Sciatic nerve (tissue), 2 donors: ENCODE measurements at places on chromosomes 7 and 10.

DNA sequence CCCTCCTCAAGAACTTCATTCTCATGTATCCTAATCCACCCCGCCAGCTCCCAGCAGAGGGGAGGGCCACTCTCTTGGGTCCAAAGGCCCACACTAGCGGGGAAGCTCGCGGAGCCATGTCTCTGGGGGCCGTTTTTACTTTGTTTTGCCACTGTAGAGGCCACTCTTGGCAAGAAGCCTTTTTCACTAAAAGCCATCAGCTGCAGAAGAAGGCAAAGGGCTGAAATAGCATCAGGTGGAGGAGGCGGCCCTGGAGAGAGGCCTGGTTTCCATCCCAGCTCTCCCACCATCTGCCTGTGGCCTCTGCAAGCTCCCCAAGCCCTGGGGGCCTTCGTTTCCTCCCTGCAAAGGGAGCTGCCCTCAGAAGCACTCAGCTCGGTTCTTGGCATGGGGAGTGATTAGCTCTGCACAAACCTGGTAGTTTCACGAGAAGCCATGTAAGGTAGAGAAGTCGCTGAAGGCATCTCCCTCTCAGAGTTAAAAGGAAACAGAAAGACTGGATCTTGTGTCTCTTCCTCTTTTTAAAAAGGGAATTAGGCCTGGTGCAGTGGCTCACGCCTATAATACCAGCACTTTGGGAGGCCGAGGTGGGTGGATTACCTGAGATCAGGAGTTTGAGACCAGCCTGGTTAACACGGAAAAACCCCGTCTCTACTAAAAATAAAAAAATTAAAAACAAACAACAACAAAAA, 70.3 kb downstream of the PARP12 start:
- DNase-seq, result no peak

- peak; percentile 27 for DNase-seq
Measured at GRCh38 chr10:49189422-49189821, 1.2 kb upstream of the TMEM273 start.

DNA sequence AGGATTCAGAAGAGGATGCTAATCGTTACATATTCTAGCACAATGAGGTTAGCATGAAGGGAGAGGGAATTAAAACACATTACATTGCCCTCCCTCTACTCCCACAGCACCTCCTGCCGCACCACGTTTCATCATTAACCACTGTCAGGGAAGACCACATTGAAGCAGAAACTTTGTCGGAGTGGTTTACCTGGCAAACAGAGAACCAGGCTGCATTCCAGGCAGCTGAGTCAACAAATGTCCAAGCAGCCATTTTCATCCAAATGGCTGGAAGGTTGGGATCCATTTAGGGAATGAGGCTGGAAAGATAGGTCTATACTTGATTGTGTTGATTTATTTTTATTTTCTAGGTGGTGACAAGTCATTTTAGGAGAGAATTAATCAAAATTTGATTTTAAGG, 273.6 kb downstream of the DYNC1I1 start:
- DNase-seq, result no peak

DNA sequence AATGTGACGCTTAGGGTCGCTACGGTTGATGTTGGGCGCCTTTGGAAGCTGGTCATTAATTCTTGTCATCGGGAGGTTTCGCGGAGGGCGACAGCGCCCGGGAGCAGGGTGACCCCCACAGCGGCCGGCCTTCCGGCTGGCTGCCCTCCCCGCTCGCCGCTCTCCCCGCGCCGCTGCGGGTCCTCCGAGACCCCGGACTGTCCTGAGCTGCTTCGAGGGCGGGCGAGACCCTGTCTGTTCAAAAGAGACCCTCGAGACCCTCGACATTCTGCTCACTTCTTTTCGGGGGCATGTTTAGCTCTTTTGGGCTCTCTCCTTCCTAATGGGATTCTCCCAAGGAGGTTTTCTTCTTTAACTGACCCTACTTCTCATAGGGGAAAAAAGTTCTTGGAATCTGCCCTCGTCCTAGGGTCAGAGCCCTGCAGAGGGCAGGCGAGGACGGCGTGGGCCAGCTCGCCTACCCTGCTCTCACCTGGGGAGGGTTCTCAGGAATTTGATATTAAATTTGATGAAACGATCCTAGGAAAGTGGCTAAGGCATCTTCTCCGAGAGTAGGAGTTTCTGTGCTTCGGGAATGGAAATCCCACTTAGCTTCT, 257.0 kb downstream of the OTUD1 start:
- no peak for DNase-seq

GRCh38 chr7:107056728-107057473, 12.4 kb downstream of the PRKAR2B start:
- DNase-seq, result no peak

DNA sequence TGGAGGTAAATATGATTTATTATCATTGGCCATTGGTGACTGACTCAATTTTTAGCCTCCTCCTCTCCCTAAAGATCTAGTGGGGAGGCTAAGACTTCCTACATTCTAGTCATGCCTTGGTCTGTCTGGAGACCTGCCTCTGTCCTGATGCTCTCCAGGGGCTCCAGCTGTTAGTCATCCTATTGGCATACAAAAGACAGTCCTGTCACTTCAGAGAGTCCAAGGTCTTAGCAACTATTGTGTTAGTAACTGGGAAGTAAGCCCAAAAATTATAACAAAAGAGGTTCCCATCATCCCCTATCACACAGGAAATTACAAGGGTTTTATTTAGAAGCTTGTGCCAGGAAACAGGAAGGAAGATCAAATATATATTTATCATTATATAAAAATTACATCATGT, 400.6 kb upstream of the VSTM2A start:
- DNase-seq, result no peak

DNA sequence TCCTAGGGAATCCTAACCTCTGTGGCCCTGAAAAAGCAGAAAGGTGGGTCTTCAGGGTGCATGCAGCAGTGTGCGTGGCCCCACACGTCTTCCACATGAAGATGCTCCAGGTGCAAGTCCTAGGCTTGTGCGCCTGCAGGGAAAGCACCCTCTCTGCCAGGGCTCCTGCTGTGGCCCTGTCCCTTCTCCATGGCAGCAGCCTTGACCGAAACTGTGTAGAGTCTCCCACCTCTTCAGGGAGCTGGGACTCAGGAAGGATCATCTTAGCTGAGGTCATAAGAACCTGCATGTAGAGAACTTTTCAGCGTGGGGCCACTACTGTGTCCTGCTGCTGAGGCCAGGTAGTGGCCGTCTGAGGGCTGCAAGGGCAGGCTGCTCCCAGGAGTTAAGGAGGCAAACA, 6.3 kb upstream of the CSGALNACT2 start:
- DNase-seq, result no peak

DNA sequence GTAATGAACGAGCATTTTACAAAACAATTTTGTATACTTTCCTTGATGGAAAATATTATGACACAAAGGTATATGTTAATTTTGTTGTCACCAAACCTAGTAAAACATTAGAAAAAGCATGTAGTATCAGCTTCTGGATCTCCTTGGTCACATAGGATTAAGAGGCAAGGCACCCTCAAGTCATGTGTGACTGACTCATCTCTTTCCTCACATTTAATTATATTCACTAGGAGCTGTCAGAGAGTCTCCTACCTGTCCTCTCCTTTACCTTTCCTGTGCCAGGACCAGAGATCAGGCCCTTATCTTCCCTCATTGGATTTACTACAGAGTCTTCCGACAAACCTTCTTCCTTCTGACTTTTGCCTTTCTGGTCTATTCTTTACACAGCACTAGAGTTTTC, 111.3 kb upstream of the RPA3 start:
- no peak for DNase-seq

- DNase-seq, result no peak
Measured at GRCh38 chr10:11023009-11023953, 5.6 kb downstream of the CELF2 start.

- DNase-seq, result no peak
Measured at GRCh38 chr10:113165673-113166072, 215.6 kb downstream of the TCF7L2 start.

DNA sequence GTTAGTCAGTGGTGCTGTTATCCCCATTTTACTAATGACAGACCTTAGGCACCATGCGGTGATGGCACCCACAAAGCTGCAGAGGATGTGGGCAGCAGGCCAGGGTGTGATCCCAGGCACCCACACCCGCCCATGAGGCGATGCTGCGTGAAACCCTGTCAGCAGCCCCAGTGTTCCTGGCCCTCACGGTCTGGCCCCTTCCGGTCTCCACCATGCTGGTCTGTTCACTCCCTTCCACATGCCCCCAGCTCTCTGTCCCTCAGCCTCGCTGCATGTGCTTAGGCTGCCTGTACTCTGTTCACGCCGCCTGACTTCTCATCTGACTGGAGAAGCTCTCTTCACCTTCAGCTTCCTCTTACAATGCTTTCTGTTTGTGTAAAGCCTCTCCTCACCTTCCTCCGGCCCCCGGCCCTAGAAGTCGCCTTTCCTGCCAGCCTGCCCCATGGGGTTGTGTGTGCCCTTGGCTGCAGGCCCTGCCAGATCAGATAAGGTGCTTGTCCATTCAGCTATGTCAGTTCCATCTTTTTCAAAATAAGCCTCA, 17.6 kb upstream of the ORAI2 start:
- DNase-seq, result no peak

GRCh38 chr10:74439213-74439612, 288.2 kb downstream of the ADK start:
- DNase-seq, result no peak

GRCh38 chr10:113025487-113025886, 75.4 kb downstream of the TCF7L2 start:
- DNase-seq, result no peak

DNA sequence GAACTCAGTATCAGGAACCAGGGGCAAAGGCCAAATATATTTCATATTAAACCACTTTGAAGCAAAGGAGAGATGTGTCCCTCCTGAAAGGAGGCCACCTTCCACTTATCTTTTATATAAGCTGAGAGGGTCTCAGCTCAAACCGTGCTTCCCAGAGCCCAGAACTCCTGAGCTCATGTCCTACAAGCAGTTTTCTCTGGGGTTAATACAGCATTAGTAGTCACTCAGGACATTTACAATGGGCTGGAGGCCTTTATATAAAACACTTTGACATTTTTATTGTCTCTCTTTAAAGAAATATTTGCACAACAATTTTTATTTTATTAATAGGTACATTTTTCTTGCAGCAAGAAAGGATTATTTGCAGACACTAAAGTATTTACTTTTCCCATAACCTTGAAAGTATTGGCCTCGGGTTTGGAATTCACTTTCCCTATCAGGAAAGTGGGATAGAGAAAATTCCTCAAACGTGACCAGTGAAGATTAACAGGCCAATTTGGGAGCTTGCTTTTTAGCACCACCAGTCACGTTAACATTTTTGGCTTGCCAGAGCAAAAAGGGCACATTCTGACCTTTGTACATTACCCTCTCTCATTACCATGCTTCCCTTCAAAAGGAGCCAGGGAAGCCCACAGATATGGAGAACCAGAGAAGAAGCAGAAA, 464.9 kb upstream of the NRP1 start:
- DNase-seq, result no peak

GRCh38 chr10:36766940-36767339, 358.5 kb upstream of the ANKRD30A start:
- no peak for DNase-seq

DNA sequence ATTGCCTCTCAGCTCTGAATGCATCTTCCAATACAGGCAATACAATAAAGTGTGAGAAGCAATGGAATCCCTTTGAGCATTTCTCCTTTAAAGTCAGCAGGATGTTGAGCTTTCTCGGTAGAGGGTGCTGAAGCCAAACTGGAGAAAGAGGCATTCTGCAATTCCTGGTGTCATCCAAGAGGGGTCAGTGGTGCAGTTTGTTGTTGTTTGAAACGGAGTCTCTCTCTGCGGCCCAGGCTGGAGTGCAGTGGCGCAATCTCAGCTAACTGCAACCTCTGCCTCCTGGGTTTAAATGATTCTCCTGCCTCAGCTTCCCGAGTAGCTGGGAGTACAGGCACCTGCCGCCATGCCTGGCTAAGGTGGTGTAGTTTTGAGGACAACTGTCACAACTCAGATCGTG, 486.5 kb downstream of the CALN1 start:
- DNase-seq, result no peak

GRCh38 chr7:78316110-78316509, 517.5 kb downstream of the PHTF2 start:
- DNase-seq, result no peak

- DNase-seq, result no peak
Measured at GRCh38 chr7:156773966-156774365, 119.0 kb downstream of the LMBR1 start.

GRCh38 chr7:18541181-18541870, 45.8 kb downstream of the HDAC9 start:
- DNase-seq, result no peak

- peak; percentile 87 for DNase-seq
Measured at GRCh38 chr7:25846722-25847121, 305.3 kb upstream of the NFE2L3 start.

DNA sequence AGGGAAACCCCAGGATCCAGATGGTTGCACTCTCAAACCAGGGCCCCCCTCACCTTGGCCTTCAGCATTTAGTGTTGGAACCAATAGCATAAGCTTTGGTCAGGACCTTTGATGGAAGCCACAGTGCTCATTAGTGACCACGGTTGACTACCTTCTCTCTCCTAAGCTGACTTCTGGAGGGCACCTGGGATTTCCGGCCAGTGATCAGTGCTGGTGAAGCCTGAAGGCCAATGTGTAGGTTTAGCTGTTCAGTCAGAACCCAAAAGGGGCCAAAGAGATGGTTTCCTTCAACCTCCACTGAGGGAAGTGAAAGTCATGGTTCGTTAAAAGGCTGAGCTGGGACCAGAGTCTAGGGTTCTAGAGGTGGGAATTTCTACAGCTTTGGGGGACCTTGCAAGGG, 46.4 kb downstream of the TCF7L2 start:
- no peak for DNase-seq

GRCh38 chr7:156949541-156950380, at the start of gene NOM1:
Gene NOM1, plus strand, starts transcription at chr7:156949712. Its CDS starts 26 bp downstream, at chr7:156949738.
- DNase-seq, result peak; percentile 95

GRCh38 chr7:41822259-41822817, 119.4 kb upstream of the INHBA start:
- no peak for DNase-seq

DNA sequence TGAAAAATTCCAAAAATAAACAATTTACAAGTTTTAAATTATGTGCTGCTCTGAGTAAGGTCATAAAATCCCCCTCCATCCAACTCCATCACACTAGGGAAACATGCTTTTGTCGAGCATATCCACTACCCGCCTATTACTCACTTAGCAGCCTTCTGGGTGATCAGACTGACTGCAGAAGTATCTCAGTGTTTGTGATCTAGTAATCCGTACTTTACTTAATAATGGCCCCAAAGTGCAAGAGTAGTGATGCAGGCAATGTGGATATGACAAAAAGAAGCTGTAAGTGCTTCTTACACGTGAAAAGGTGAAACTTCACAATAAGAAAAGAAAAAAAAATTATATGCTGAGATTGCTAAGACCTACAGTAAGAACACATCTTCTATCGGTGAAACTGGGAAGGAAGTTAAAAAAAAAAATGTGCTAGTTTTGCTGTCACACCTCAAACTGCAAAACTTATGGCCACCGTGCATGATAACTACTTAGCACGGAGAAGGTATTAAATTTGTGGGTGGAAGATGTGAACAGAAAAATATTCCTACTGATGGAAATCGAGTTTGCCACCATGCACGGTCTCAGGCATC, 43.2 kb downstream of the SEMA3C start:
- no peak for DNase-seq

DNA sequence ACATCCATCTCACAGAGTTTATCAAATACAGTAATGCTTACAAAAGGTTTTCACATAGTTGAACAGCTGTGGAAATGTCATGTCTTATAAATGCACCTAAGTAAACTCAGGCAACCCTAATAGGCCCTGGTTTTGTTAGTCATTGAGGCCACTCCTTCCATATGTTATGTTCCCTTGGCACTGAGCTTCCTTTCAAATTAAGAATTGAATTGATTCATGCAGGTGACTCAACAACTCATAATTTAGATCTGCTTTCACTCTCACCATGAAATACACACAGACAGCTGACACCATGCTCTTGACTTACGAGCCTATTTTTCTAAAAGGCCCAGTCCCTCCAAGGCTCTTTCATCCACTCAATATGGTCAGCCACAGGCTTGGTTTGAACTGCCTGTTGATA, 476.9 kb downstream of the KCNMA1 start:
- DNase-seq, result no peak
